RPMI7951 (cell line): ENCODE measurements at places on chromosomes 7 and 10. TPM values are rescaled to one million over a fixed set of nuclear protein-coding genes. Genes with fewer than 3 reads are reported as not detected.

The PAPOLB gene
- not detected in 2 replicates for total RNA-seq

DNA sequence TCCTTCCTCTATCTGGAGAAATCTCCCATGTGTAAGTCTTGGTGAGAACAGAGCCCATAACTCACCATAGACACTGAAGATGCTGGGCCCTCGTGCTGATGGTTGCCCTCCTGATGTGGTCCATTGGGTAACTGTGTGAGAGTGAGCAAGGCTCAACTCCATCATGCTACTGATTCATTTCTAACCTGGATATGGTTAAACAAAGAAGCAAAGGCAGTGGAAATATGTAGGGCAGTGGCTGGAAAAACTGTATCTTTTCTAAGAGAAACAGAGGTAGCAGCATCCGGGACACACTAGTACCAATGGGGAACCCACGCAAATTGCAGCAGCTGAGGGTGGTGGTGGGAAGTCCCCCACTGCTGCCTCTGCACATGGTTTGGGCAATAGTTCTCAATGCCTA is 221.7 kb downstream of the KLF6 start:
- no peak for DNase-seq

The ADAM12 gene
- 34.8 and 38.6 TPM in 2 replicates for total RNA-seq

DNA sequence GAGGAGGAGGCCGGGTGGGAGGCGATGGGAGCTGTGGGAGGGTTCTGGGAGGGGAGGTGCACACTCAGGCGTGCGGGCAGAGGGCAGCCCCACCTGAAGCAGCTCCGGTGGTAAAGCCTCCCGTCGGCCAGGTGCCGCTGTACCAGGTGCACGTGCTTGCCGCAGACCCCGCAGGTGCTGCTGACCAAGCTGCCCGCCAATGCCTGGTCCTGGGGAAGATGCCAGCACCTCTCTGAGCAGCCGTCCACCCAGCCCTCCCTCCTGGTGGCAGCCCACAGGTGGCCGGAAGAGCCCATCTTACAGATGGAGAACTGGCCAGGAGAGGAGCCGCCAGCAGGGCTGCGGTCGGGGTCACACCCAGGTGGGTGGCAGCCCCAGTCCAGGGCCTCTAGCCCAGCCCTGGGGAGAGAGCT is 12.6 kb downstream of the MICALL2 start:
- DNase-seq, result no peak

- DNase-seq, result no peak
Measured at GRCh38 chr7:74226633-74227032, 16.8 kb downstream of the LAT2 start.

DNA sequence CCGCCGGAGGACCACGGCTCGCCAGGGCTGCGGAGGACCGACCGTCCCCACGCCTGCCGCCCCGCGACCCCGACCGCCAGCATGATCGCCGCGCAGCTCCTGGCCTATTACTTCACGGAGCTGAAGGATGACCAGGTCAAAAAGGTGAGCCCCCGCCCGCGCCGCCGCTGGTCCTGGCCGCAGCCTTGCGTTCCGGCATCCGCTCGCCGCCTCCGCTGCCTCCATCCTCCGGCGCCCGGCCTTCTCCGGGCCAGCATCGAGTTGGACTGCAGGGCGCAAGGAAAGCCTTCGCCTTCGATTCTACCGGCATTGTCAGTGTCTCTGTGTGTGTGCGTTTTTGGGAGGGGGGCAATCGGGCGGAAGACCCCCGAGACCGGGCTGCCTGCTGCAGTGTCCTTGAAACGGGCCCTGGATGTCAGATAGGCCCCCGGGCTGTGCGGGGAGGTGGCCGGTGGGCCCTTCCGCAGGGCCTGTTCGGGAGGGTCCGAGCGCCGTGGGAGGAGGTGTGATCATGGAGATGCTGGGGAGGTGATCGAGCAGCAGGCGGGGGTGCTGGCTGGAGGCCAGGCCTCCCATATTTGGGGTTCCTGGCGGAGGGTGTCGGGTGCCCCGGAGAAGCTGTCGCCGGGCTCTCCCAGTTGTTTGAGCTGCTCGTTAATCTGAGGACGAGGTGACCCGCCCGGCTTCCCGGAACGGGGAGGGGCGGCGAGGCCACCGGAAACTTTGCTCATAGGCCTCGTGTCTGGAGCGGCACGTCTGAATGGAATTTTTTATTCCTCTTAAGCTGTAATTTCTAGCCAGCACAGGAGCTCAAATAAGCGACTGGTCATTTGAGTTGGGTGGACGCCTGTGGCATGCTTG is 40.8 kb downstream of the HK1 start:
- DNase-seq, result peak; percentile 74

GRCh38 chr10:84608126-84608525 is 279.7 kb downstream of the CCSER2 start:
- no peak for DNase-seq

The IRF5 gene
- total RNA-seq, result not detected in 2 replicates

GRCh38 chr10:24416248-24416647 is 207.3 kb downstream of the KIAA1217 start:
- no peak for DNase-seq

The CNNM1 gene
- total RNA-seq, result 1.4 and 2.2 TPM in 2 replicates

DNA sequence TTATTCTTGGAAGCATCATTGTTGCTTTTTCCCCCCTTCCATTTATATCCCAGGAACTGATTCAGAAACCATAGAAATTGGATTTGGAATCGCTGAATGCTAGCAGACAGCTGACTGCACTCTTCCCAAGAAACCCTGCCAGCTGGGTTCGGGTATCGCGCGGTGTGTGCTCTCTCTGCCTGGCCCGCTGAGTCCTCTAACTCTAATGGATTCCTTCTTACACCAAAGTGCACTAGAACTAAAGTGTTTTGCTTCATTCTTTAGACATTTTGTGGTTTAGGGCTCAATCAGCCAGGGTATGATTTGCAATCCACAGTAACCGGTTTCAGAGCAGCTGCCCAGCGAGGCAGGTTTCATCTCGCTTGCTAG is 92.2 kb downstream of the EGFR start:
- peak; percentile 90 for DNase-seq

- DNase-seq, result peak; percentile 86
Measured at GRCh38 chr7:1460821-1461645, 1.8 kb upstream of the MICALL2 start.

- peak; percentile 35 for DNase-seq
Measured at GRCh38 chr10:107425931-107426553, 261.5 kb upstream of the SORCS1 start.

- DNase-seq, result no peak
Measured at GRCh38 chr10:67618116-67618515, 77.9 kb downstream of the CTNNA3 start.

The SORBS1 gene
- 1.4 and 2.1 TPM in 2 replicates for total RNA-seq

The INHBA gene
- total RNA-seq, result 23.0 and 26.4 TPM in 2 replicates

GRCh38 chr10:70775679-70776454 is 9.3 kb downstream of the TBATA start:
- DNase-seq, result no peak

The TMEM270 gene
- total RNA-seq, result not detected in 2 replicates

The DNAJC9 gene
- 57.0 and 58.4 TPM in 2 replicates for total RNA-seq

The ACTR3C gene
- 9.7 and 18.1 TPM in 2 replicates for total RNA-seq

The MACC1 gene
- total RNA-seq, result 0.24 and 0.39 TPM in 2 replicates

- DNase-seq, result peak; percentile 59
Measured at GRCh38 chr7:138919216-138919615, 62.0 kb downstream of the KIAA1549 start.

DNA sequence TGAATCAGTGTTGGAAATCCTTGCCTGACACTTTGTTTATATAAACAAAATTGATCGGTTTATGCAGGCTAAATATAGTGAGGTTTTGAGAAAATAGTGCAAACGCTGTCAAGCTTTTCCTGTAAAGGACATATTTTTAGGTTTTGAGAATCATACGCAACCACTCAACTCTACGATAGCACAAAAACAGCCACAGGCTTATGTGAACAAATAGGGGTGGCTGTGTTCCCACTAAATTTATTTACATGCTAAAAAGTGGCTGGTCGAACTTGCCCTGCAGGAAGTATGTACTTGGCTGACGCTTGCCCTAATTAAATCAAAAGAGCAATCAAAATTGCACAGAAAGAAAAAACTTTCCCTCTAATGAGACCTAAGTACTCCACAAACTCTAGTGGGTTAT is 234.7 kb upstream of the CACNA2D1 start:
- DNase-seq, result no peak

The CRYGN gene
- total RNA-seq, result not detected in 2 replicates

DNA sequence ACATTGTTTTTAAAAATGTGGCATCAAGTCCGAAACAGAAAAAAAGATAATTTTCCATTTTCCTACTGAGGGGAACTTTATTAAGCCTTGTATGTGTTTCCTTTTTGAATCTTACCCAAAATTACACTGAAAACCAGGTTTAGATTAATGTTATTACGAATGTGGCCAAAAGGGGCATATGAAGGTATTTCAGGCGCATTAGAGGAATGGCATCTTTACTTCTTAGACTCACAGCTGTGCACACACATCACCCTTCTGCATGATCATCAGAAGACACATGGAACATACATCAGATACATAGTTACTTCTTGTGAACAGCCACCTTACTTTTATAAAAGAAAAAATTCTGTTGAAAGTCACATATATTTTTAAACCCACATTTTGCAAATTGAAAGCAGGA is 58.6 kb upstream of the ZPBP start:
- no peak for DNase-seq

GRCh38 chr7:5635006-5635405 is 146.5 kb downstream of the RNF216 start:
- DNase-seq, result no peak

GRCh38 chr10:126463286-126463685 is 75.0 kb upstream of the ADAM12 start:
- no peak for DNase-seq

DNA sequence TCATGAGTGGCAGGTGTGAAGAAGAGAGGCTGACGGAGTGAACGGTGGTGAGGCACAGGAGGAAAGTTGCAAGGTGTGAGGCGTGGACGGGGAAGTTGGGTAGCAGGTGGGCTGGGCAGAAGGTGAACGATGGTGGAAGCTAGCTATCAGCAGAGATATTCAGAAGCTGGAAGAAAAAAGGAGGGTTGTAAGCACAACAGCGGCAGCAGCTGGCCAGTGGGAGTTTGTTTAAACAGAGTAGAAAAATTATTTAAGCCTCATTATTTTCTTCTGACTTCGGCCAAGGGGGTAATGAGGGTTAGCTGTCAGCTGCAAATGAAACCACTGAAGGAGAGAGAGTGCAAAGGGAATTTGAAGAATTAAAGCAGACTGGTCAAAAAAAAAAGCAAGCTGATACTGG is 62.1 kb upstream of the PRKAR2B start:
- DNase-seq, result no peak

GRCh38 chr7:95993380-95993779 is 221.0 kb downstream of the DYNC1I1 start:
- peak; percentile 50 for DNase-seq

- DNase-seq, result no peak
Measured at GRCh38 chr7:147765301-147765700, 825.3 kb upstream of the C7orf33 start.

- no peak for DNase-seq
Measured at GRCh38 chr7:157910446-157910845, 573.6 kb downstream of the DNAJB6 start.

The GPC2 gene
- total RNA-seq, result 2.5 and 5.7 TPM in 2 replicates

DNA sequence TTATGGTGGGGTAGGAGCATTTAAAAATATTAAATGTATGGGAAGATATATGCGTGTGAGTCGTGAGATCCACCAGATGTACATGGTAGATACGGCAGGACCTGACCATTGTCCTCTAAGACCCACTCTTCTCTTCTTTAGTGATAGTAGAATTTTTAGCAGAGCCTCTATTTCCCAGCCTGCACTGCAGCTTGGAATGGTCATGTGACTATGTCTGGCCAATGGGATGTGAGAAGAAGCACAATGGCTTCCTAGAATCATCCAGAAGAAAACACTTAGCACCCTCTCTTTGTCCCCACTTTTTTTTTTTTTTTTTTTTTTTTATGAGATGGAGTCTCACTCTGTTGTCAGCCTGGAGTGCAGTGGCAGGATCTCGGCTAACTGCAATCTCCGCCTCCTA is 86.6 kb upstream of the CYTH3 start:
- DNase-seq, result peak; percentile 26

The MMP21 gene
- not detected in 2 replicates for total RNA-seq

The CPA2 gene
- not detected in 2 replicates for total RNA-seq

DNA sequence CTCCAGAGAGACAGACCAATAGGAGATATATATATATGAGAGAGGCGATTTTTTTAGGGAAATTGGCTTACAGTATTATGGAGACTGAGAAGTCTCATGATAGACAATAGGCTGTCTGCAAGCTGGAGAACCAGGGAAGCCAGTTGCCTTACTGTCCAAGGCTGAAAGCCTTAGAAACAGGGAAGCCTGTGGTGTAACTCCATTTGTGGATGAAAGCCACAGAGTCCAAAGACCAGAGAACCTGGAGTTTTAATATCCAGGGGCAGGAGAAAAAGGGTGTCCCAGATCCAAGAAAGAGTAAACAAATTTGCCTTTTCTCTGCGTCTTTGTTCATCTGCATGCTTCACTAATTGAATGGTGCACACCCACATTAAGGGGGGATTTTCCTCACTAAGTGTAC is 71.6 kb upstream of the TEX47 start:
- DNase-seq, result no peak
